CD4-positive, alpha-beta T cell treated with Interleukin-6 at 100 ng/mL for 8 hours (primary cell): ENCODE measurements at places on chromosomes 11 and 22.

GRCh38 chr22:35380537-35381423 is at the start of gene HMOX1:
HMOX1 (plus strand) TSS chr22:35381096; CDS start chr22:35381174, 78 bp downstream.
- peak; percentile 32 for DNase-seq

GRCh38 chr11:108160970-108161566 is 39.7 kb downstream of the ACAT1 start:
- no peak for DNase-seq

GRCh38 chr11:129141748-129142523 is 50.2 kb downstream of the ARHGAP32 start:
- DNase-seq = no peak

- no peak for DNase-seq
Observed at GRCh38 chr11:73265853-73266645, 6.1 kb upstream of the P2RY6 start.

DNA sequence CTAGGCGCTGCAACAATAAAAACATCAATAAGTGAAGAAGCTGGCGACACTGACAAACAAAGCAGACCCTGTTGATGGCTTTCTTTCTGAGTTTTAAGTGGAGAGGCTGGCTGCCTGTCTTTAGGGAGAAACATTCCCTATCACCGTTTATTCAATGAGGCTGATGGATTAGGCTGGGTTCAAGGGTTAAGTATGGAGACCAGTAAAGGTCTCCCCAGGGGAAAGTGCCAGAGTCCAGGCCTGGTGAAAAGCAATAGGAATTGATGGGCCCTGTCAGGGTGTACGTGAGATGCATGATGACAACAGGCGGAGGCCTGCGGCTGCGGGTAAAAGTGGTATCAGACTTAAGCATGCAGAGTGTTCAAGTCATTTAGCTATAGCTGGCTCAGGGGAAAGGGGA is 102.6 kb downstream of the ALX4 start:
- DNase-seq = no peak

DNA sequence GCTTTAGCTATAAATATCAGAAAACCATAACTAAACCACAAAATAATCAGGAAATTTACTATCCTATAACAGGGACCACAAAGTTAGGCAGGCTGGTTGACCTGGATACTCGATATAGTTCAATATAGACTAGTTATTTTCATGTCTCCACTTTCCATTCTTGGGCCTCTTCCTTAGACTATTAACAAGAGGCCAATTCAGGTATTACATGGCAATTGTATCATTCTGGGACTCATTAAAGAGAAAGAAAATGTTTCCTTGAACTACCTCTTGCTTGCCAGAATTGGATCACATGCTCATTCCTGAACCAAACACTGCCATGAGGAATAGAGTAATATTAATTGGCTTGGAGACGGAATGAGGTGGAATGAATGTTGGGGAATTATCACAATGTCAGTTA is 76.0 kb downstream of the EIF3M start:
- DNase-seq = no peak

- DNase-seq = no peak
Observed at GRCh38 chr22:44954149-44954548, 55.7 kb downstream of the PHF21B start.

- DNase-seq = no peak
Observed at GRCh38 chr11:73454987-73455386, 78.8 kb downstream of the RELT start.

GRCh38 chr11:78666675-78667160 is 92.1 kb upstream of the NARS2 start:
- no peak for DNase-seq

DNA sequence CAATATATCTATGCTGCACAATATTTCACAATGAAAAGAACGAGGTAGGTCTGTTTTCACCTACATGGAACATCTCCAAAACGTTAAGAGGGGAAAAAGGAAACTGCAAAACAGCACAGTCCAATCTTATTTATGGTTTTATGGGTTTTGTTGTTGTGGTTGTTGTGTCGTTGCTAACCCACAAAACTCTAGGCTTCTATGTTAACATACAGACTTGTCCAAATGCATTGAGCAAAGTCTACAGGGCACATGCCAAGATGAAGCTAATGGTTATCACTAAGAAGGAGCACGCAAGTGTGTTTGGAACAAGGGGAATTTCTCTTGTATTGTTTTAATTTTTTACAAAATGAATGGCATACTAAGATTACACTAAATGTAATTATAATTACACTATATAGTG is 48.6 kb downstream of the AHNAK start:
- no peak for DNase-seq

GRCh38 chr22:30302810-30303138 is 13.5 kb upstream of the CASTOR1 start:
- DNase-seq = no peak

DNA sequence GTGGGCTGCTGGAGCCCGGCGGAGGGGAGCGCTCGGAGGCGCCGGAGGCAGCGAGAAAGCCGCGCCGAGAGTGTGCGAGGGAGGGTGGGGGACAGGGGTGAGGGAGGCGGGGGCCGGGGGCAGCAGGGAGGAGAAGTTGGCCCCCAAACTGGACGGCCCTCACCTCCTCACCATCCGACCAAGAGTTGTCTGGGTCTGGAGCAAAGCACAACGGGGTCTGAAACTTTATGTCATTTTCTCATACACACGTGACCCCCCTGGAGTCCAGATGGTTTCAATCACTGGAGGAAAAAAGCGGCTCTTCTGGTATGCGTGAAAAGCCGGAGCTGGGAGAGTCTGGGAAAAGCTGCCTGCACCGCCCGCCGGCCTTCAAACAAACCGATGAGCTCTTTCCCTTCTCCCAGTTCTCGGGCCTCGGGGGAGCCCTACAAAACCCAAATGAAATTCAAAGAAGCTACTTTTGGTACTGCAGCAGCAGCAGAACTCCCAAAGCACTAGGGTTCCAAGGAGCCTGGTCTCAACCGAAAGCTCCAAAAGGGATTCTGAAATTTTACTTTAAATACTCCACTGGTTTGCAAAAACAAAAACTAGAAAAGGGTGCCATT is 39.7 kb upstream of the AKIP1 start:
- no peak for DNase-seq

DNA sequence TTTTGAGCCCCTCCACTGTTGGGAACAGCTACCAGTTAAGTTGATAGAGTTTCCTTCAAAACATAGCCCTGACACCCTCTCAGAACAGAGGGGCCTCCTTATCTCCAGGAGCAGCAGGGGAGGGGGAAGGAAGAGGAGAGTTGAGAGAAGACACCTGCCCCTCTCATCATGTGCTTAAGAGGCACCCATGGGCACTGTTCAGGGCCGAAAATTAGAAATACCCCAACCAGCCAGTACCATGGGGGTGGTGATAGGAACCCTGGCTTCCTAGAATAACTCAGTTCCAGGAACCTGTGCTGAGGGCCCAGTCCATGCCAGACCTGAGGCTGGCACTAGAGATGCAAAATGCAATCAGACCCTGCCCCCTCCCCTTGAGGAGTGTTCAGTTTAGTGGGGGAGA is 9.3 kb upstream of the GDPD5 start:
- DNase-seq = no peak

DNA sequence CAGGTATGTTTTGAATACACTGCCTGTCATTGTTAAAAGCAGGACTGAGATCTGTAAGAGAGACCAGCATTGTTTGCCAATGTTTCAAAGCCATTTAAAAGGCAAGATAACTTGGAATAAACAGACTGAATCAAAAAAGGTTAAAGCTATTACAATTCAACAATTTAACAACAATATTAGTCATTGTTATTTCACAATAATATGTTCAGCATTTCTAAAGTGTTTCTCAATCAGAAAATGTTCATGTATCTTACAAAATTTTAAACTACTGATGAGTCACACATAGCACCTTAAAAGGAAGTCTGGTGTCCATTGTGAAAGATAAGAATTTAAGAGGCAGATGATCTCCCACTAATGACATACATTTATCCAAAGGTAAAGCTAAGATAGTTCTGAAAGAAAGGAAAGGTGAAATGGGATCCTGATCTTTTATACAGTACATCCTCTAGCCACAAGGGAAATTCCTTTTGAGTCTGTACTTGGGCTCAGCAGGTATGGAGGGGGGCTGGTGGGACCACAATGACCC is 79.7 kb downstream of the MAML2 start:
- no peak for DNase-seq
